ENCODE measurements at places on chromosomes 12 and 14.

GRCh38 chr12:1332327-1332726, 262.1 kb downstream of the FBXL14 start:
- no peak for DNase-seq

DNA sequence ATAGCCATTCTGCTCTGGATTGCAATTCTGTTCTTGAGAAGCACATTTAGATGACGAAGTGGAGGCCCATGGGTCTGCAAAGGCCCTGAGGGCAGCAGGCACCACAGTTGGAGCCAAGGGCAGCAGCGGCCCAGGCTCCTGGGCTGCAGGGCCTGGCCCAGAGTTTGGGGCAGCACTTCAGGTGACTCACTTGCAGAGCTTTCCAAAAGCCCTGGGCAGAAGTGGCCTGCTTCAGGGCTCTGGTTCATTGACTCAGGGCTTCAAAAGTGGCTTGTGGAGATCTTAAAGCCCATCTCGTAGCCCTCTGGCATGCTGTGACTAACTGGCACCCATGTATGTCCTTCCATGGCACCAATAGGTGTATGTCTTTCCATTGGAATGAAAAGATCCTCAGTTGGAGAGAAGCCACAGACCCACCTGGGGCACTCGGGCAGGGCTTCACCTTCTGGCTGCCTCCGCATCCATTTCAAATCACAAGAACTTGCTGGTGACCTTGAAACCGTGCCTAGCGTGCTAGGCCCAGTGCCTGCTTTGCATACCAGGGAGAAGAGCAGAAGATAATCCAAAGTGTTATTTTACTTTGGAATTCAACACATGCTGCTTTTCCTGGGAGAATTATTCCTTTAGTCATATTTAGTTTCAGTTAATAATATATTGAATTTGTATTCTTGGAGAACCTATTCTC, 106.7 kb downstream of the PRMT8 start:
- DNase-seq: no peak

DNA sequence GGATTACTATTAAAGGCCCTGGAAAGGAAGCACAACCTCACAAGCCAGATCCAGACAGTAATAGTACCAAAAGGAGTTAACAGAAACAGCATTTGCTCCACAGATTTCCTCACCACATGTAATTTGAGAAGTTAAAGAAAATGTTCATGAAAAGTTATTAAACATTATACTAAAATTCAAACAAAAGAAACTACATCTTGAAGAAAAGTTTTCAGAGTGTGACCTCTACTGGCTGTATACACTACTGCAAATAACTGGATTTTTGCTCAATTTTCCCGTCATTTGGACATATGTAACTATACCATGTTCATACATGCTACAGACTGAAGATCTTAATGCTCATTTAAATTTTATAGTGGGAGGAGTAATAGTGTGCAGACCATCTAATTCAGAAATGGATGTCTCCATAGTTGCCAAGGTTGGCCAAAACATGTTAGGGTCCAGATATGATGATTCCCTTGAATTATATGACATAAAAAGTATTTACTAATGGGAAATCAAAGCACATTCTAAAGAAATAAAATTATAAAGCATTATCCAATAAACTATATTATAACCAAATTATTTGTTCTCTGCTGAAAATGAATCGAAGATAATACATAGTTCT, 5.6 kb downstream of the KRR1 start:
- DNase-seq: no peak

- DNase-seq: no peak
Measured at GRCh38 chr12:2137711-2138110, 84.9 kb downstream of the CACNA1C start.

GRCh38 chr12:38625306-38625705, 280.1 kb downstream of the CPNE8 start:
- DNase-seq: no peak

GRCh38 chr12:84507956-84508850, 404.4 kb downstream of the SLC6A15 start:
- DNase-seq: no peak

- DNase-seq: no peak
Measured at GRCh38 chr12:124380796-124381455, 86.0 kb downstream of the RFLNA start.

GRCh38 chr12:132357623-132358186, 28.3 kb upstream of the GALNT9 start:
- no peak for DNase-seq

GRCh38 chr14:43475757-43476156, 1031.3 kb downstream of the FSCB start:
- DNase-seq: no peak
